ENCODE measurements at places on chromosomes 16 and 17.

DNA sequence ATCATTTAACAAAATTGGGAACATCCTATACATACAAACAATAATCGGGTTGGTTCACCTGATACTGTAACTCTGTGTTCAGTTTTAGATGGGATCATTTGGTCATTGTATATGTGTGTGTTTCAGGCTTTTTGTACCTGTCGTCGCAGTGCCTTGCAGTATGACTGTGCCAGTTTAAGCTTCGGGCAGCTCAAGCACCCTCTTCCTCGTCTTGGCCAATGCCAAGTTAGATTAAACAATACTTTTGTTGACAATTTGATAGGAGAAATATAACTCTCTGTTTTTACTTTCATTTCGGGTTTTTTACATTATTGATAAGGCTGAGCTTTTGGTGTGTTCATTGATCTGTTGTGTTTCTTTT is 37.0 kb upstream of the ARHGAP17 start:
- no peak for DNase-seq

- no peak for DNase-seq
These were observed 30.5 kb upstream of the TANC2 start for GRCh38 chr17:62935523-62935922.

- DNase-seq, result no peak
These were observed 2.7 kb upstream of the PABPN1L start for GRCh38 chr16:88868974-88869672.

DNA sequence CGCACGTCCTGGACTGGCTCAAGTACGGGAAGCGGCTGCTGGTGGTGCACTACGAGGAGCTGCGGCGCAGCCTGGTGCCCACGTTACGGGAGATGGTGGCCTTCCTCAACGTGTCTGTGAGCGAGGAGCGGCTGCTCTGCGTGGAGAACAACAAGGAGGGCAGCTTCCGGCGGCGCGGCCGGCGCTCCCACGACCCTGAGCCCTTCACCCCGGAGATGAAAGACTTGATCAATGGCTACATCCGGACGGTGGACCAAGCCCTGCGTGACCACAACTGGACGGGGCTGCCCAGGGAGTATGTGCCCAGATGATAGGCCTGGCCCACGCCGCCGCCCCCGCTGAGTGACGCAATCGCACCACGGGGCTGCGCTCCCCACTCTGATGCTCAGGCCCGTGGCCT is 50.2 kb downstream of the WSCD1 start:
- DNase-seq, result no peak

DNA sequence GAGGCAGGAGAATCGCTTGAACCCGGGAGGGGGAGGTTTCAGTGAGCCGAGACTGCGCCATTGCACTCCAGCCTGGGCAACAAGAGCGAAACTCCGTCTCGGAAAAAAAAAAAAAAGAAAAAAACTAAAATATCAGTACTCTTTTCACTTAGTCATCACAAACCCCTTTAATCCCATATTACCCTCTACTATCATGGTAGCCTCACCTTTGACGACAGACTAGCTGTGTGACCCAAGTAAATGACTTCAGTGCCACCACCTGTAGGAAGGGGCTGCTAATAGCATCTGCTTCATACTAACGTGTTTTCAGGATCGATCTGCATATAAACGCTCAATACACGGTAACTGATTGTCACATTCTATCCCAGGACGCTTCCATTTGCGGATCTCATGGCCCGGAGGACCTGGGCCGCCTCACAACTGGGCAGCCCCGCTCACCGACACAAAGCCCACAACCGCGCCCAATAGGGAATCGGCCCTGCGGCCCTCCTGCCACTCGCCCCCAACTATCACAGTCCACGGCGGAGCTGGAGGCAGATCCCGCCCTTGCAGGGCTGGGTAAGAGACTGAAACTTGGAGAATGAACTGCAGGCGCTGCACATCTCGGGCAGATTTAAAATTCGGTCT is 1.1 kb upstream of the ZNF263 start:
- DNase-seq, result no peak

- no peak for DNase-seq
These were observed 23.0 kb downstream of the VAC14 start for GRCh38 chr16:70777973-70778406.

GRCh38 chr17:63477480-63478440 is 899 bp downstream of the ACE start:
- DNase-seq, result no peak

DNA sequence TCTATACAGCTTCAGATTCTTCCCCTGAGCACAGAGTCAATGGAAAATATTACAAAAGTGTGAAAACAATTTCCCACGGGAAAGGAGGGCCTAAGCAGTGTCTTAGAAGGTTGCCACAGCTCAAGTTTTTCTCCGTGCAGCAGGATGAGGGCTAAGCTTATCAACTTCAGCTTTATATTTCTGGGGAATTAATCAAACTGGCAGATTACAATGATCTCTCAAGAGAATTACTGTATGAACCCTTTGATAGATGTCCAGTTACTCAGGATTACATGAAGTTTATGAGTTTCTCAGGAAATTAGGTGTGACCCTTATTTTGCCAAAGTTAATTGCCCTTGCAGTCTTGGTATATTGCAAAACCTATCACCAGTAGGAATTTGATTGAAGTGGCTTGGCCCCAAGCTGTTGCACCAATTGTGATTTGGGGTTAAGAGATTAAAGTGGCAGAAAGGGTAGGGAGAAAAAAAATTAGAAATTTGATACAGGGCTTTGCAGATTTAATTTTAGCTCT is 298.4 kb downstream of the MAP2K6 start:
- DNase-seq, result no peak

GRCh38 chr16:55623640-55624039 is 32.1 kb upstream of the SLC6A2 start:
- DNase-seq, result no peak

All from CD8-positive, alpha-beta memory T cell (primary cell).